Dermis blood vessel endothelial cell (primary cell): ENCODE measurements at places on chromosomes 2 and 18.

DNA sequence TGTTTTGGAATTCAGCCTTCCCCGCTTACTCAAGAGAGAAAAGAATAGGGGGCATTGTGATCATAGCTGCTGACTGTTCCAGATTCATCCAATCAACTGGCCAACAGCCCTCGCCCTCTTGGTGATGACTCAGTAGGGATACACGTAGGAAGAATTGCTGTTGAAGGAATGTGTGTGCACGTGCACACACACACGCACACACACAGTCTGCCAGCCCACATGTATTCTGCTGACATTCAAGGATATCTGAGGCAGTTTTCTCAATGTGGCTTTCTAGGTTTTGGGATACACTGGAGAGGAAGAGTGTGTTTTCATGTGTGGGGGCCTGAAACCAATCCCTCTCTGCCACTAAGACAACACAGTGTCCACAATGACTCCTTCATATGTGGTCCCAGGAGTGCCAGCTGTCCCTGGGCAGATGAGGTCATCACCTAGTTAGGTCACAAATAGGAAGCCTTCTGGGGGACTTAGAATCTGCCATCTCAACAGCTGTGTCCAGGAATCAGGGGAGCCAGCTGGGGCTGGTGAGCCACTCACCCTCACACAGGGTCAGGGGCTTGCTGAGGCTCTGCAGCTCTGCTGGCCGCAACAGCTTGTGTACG lies 352.6 kb downstream of the SS18 start:
- no peak for DNase-seq

DNA sequence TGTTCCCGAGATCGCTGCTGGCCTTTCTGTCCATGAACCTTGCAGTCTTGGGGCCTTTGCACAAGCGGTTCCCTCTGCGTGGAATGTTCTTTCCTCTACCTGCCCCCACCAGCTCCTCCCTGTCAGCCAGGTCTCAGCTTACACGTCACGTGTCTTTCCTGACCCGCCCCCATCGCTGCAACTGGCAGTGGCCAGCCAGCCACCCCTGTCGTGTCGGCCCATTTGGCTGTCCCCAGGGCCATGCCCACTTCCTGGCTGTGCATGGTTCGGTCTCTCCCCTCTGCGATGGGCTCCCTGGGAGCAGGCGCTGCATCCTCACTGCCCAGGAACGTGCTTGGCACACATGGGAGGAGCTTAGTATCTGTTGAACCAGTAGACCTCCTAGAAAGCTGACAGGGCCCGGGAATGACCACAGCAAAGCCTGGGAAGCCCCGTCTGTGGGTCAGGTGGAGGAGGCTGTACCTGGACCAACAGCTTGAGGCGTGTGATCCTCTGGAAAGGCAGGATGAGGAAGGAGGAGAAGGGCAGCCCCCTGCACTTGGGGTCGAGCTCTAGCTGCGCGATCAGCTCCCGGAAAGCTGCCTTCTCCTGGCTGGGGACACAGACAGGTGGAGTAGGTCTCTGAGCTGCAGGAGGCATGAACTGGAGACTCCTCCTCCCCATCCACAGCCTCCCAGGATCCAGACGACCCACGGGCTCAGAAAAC lies 21.0 kb downstream of the SNORC start:
- DNase-seq: peak; percentile 29

DNA sequence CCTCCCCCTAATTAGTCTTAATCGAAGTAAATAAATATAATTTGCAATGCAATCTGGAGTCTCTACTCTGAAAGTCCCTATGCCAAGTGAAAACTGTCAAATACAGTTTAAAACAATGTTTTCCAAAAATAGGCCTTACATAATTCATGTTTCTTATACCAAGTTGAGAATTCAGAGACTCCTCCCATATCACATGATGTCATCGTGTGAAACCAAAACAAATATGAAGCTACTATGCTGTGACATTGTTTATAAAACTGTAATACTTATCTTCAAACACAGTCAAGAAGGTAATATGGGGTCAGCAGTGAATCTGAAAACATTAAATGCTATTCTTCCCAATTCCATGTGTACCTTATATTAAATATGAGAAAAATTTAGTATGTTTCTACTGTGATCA lies 940.2 kb upstream of the FANCL start:
- no peak for DNase-seq

DNA sequence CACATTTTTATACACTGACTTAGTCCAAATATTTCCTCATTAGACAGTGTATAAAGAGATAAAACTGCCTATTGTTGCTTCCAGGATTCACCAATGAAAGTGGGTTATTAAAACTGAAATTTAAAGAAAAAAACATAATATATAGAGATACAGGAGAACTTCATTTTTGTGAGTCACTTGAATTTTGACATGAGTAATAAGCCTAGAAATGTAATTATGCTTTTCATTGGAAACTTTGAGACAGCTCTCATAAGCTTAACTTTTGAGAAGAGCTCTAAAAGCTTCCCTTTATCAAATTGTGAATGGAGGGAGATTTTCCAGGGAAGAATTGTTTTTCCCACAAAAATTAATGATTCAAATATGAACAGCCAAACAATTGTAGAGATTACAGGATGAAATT lies 14.1 kb downstream of the DYNC2LI1 start:
- DNase-seq: no peak

GRCh38 chr2:121046335-121046734 lies 238.7 kb downstream of the TFCP2L1 start:
- DNase-seq: no peak

DNA sequence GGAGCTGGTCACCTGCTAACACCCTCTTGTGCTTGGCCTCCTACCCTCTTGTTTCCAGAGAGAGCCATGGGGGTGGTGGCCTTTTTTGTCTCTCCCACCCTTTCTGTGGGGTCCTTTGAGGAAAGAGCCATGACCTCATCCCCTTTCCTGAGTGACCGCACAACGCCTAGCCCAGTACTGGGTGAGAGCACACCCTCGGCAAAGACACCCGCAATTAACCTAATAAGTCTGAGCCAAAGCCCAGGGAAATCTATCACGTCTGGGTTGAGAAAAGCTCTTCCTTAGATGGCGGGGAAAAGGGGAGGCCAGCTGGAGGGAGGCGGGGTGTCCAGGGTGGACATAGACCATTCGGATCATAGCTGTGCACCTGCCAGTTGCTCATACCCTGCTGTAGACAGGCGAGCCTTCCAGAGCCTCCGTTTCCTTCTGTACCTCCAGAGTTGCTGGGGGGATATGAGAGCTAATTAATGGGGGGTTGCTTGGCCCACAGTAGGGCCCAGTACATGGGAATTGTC lies 93.7 kb upstream of the MCFD2 start:
- no peak for DNase-seq

- no peak for DNase-seq
Observed at GRCh38 chr2:120715941-120716340, 19.7 kb upstream of the GLI2 start.

DNA sequence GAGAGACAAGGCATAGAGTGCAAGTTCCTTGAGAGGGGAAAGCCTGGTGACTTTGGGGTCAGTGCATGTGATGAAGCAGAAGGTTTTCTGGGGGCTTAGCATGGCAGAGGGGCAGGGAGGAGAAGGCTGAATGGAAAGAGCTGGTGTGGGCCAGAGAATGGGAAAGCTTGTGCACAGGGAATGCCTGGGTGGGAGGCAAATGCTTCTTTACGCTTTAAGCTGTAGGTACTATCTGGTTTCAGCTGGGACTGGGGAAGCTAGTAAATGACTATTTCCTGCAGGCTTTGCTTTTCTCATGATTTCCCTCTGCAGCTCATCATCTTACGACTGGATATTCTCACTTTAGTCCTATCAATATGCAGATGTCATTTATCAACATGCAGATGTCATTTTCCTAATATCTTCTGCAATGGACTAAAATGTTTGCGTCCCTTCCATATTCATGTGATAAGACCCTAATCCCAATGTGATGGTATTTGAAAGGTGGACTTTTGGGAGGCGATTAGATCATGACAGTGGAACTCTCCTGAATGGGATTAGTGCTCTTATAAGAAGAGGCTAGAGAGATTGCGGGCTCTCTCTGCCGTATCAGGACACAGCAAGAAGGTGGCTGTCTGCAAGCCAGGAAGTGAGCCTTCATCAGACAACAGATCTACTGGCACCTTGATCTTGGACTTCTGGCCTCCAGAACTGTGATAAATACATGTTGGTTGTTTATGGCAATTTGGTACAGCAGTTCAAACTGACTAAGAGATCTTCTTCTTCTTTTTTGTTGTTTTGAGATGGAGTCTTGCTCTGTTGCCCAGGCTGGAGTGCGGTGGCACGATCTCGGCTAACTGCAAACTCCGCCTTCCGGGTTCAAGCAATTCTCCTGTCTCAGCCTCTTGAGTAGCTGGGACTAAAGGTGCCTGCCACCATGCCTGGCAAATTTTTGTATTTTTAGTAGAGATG lies 50.1 kb downstream of the MYCN start:
- DNase-seq: no peak

- DNase-seq: no peak
Observed at GRCh38 chr2:74155830-74156229, 8.1 kb upstream of the BOLA3 start.

DNA sequence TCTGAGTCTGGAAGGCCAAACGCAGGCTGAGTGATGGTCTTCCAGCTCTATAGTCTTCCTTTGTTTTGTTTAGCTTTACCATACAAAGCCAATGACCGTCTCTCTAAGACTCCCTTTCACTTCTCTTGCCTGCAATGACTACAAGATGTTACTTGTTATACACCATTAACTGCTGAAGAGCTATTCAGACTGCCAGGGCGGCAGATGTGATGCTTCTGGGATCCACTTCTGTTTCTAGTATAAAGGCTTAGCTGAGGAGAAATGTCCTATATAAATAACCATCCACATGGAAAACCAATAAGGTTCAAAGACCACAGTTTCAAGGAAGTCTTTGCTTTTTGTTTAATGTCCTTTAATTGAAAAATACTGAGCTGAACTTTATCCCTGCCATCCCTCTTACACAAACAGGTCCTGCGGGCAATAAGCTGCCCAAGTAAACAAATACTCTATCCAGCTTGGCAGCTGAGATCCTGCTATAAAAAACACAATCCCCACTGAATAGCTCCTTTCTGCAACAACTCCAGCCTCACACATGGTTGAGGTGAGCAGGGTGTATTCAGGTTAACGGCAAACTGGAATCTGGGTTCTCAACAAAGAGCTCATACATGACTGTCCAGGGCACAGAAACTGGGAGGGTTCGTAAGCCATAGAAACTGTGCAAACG lies 124.6 kb downstream of the VIT start:
- DNase-seq: no peak

DNA sequence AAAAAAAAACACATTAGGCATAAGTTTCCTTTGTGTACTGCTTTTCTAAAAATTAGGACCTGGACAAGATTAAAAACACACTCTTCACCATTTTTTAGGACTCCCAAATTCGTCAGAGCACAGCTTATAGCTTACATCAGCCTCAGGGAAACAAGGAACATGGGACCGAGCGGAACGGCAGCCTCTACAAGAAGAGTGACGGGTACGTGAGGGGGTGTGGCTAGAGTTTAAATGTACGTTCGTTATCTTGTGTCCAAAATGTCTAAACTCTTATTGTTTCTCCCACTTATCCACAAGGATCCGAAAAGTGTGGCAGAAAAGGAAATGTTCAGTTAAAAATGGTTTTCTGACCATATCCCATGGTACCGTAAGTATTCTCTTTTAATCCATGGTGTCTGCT lies 78.9 kb downstream of the ITGB1BP1 start:
- no peak for DNase-seq

DNA sequence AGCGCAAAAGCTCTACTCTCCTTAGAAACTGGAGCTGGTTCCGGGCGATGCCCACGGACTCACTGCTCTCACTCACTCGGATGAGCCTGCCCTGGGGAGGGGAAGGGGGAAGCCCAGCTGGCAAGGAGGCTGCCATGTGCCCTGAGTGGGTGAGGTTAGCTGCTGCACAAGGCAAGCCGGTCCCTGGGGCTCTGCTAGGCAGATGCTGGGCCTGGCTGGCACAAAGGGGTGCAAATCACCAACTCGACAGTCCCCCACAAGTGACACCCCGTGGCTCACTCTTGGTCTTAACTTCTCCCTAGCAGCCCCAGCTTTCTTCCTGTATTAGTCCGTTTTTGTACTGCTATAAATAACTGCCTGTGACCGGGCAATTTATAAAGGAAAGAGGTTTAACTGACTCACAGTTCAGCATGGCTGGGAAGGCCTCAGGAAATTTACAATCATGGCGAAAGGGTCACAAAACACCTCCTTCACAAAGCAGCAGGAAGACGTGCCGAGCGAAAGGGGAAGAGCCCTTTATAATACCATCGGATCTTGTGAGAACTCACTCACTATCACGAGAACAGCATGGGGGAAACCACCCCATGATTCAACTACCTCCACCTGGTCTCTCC lies 33.2 kb downstream of the ADCY3 start:
- peak; percentile 85 for DNase-seq

DNA sequence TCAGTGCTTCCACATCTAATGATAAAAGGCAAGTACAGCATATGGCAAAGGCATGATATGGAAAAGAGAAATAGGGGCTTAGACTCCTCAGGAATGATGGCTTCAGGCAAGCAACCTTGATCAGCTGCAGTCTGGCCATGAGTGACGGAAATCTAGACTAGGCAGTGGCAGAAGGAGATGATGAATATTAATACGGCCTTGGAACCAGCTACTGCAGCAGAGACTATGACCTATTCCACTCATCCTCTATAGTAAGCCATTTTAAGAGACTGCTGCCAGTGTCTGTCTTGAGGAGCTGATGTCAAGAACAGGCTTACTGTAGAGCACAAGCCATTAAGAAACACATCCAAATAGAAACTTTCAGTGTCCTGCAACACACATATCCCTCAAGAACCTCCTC lies 23.7 kb downstream of the ASXL2 start:
- no peak for DNase-seq

DNA sequence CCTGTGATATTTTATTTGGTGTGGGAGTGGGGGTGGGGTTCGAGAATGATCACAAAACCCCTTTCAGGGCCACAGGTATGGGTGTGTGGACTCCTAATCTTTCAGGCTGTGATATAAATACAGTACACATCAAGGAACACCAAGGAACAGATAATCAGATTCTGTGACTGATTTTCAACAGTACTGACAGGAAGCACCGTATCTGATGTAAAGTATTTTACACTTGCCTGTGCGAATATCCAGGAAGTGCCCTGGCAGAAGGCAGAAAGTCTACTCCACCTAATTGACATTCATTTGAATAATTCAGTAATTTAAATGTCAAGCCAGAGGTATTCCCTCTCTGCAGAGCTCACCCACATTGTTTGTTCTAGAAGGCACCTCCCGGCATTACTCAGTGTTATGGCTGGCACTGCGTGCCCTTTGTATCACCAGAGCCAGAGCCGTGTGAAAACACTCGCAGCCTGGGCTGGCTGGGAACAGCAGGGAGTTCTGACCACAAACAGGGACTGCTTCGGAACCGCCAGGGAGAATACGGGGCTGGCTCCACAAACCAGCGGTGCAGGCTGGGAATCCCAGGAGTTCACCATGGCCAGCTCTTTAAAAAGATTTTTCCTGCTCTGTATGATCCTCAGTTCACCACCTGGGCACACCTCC lies 91.8 kb downstream of the ACVR1 start:
- DNase-seq: peak; percentile 68

DNA sequence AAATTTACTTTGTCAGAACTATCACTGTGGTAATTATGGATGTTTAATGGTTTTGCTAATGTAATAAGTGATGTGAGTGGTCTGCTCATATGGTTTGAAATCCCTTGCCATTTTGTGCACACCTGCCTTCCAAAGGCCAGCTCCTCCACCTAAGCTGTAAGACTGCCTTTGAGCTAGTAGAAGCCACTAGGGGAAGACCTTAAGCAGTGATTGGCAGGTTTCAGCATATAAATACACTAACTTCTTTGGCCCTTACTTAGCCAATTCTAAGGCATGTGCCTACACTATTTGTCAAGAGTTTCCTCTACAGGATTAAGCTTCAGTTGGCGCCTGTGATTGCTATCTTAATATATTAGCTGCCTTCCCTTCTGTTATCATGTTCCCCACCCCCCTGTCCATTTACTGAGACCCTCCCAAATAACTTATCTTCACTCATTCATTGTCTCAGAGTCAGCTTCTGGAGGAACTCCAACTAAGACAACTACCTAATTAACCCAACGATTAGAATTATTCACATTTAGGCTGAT lies 141.1 kb downstream of the MBD5 start:
- DNase-seq: no peak
